HepG2 (cell line): ENCODE measurements at places on chromosomes 12 and 14. TPM values are rescaled to one million over a fixed set of nuclear protein-coding genes. Genes with fewer than 3 reads are reported as not detected.

- H3K27me3 ChIP-seq: no peaks in the 10 kb centered on the region
- no peak overlapping the region for H3K27ac ChIP-seq
- H3K4me1 ChIP-seq: peaks cover 40% of the 10 kb centered on the region
- no peak for DNase-seq
- no peaks in the 10 kb centered on the region; the same call in none of the 2 replicates for H3K36me3 ChIP-seq
- no peak overlapping the region for H3K4me3 ChIP-seq
Measured at GRCh38 chr14:54718046-54718445, 151.1 kb downstream of the SAMD4A start.

- no peak overlapping the region for H3K27ac ChIP-seq
- H3K4me1 ChIP-seq: no peaks in the 10 kb centered on the region
- no peaks in the 10 kb centered on the region for H3K36me3 ChIP-seq
- H3K4me3 ChIP-seq: no peak overlapping the region
- H3K27me3 ChIP-seq: peaks cover 15% of the 10 kb centered on the region; the same call in 1 of the 3 replicates
Measured at GRCh38 chr12:114504311-114504710, 98.4 kb upstream of the TBX5 start.

Gene KCNC2
- polyA plus RNA-seq: not detected in 2 replicates

GRCh38 chr12:7302266-7302986 is 1.4 kb upstream of the ACSM4 start:
- no peak overlapping the region for H3K27ac ChIP-seq
- H3K4me3 ChIP-seq: no peak overlapping the region
- H3K4me1 ChIP-seq: no peaks in the 10 kb centered on the region
- H3K36me3 ChIP-seq: no peaks in the 10 kb centered on the region

Gene HOXC10
- polyA plus RNA-seq: not detected in 2 replicates

DNA sequence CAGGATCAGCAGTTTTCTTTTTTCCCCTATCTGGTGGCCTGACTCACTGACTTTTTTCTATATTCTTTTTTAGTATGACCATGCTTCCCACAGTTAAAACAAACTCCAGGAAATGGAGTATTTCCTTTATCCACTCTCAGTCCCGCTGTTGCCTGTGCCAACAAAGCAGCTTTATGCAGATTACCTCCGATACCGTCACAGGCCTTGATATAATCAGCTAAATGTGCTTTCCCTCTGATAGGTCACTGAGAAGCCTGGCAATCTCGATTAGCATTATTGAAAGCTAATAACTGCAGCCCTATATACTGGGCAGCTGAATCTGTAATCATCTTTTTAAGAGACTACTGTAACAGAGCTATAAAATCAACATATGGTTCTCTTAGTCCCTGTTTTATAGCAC is 243.6 kb downstream of the KIF21A start:
- no peak overlapping the region for H3K4me3 ChIP-seq
- H3K27me3 ChIP-seq: no peaks in the 10 kb centered on the region
- DNase-seq: no peak
- no peaks in the 10 kb centered on the region for H3K4me1 ChIP-seq
- H3K36me3 ChIP-seq: no peaks in the 10 kb centered on the region
